ENCODE measurements at places on chromosomes 13 and 19.
A peak's percentile ranks its signal among the peaks of the same experiment; 100 is the strongest.

DNA sequence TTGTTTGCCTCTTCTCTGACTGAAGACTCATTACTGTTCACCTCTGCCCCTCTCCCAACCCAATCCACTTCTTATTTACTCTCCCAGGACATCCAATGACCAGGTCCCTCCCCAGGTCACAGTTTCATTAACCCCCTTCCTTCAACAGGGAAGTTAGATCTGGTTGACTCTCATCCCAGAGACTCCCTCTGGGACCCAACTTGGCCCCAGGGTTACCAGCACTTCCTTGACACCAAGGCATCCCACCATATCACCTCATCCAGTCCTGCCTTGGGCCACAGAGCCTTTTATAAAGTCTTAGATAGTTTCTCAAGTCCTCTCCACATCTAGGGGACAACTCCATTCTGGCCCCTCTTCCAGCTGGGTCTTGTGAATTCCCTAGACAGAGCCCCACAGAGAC is 470.6 kb upstream of the TSHZ3 start:
- no peak for DNase-seq

- DNase-seq: no peak
Measured at GRCh38 chr13:105806628-105806920, 728.9 kb downstream of the EFNB2 start.

DNA sequence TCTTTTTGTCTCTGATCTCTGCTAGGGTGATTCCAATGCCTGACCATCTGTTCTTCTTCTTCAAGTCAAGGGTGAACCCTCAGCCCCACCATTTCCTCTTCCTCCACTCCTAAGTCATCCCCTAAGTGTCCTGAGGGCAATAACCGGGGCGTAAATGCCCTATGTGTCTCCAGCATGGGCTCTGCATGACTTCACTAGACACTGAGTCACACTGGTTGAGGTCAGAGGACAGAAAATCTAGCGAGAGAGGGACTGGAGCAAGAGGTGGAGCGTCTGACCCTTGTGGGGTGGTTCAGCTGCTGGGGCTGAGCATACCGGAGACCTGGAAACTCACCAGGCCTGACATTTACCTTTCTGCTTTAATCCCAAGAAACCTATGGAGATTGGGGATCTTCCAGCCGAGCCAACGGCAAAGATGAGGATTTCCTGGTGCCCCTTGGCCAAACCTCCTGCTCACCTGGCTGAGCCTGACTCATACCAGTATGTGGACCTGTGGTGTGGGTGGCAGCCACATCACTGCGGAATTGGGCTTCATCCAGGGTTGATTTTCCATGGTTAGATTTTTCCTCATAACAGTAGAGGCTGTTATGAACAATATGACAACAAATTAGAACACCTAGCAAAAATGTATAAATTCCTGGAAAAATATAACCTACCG is 26.9 kb downstream of the SCGB2B2 start:
- DNase-seq: no peak

DNA sequence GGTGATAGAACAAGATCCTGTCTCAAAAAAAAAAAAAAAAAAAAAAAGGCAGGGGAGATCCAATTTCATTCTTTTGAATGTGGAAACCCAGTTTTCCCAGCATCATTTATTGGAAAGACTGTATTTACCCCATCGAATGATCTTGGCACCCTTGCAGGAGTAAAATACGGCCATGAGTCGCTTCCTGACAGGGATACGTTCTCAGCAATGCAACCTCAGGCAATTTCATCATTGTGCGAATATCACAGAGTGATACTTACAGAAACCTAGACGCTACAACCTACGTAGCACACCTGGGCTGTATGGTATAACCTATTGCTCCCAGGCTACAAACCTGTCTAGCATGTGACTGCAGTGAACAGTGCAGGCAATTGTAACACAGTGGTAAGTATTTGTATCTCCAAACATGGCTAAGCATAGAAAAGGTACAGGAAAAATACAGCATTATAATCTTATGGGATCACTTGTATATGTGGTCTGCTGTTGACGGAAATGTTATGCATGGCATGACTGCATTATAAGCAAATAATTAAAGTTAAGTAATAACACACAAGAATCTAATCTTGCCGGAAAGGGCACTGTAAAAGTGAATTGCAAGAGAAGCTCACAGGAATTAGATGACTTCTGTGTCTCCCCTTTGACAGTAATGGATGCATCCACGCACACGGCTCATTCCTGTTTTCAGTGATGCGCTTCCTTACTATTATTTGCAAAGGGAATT is 24.1 kb downstream of the RFX2 start:
- DNase-seq: no peak

- peak; percentile 30 for DNase-seq
Measured at GRCh38 chr13:28047757-28048388, 52.5 kb downstream of the FLT3 start.

- DNase-seq: peak; percentile 85
Measured at GRCh38 chr19:48780631-48781391, 25.5 kb downstream of the FGF21 start.

GRCh38 chr13:30440910-30441703 is 18.8 kb downstream of the UBE2L5 start:
- DNase-seq: no peak

GRCh38 chr13:105290596-105290995 is 1244.9 kb downstream of the EFNB2 start:
- DNase-seq: no peak

DNA sequence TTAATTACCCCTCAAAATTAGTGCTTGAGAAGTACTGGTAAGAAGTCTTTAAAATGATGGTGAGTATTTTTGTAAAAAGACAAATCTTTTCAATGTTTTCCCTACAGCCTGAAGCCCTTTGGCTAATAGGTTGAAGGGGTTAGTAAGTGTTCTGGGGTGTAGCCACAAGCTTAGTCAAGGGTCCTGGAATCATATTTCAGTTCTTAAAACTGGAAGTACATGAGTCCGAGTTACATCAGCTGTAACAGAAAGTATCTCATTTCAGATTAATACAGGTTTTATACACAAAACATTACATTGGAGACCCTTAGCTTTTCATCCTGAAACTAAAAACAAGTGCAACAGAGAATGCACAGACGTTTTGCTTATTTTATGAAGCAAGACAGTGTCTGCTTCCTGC is 52.7 kb upstream of the TEX29 start:
- no peak for DNase-seq

- peak; percentile 35 for DNase-seq
Measured at GRCh38 chr19:56091066-56091490, 30.0 kb downstream of the ZNF787 start.

GRCh38 chr13:113836768-113837559 is 26.9 kb downstream of the GAS6 start:
- no peak for DNase-seq

- peak; percentile 88 for DNase-seq
Measured at GRCh38 chr19:23116802-23117571, at the start of gene ZNF730. ZNF730 (plus strand) TSS chr19:23117025; CDS start chr19:23117174, 149 bp downstream.

GRCh38 chr19:4401769-4402170 is 670 bp upstream of the CHAF1A start:
- no peak for DNase-seq

DNA sequence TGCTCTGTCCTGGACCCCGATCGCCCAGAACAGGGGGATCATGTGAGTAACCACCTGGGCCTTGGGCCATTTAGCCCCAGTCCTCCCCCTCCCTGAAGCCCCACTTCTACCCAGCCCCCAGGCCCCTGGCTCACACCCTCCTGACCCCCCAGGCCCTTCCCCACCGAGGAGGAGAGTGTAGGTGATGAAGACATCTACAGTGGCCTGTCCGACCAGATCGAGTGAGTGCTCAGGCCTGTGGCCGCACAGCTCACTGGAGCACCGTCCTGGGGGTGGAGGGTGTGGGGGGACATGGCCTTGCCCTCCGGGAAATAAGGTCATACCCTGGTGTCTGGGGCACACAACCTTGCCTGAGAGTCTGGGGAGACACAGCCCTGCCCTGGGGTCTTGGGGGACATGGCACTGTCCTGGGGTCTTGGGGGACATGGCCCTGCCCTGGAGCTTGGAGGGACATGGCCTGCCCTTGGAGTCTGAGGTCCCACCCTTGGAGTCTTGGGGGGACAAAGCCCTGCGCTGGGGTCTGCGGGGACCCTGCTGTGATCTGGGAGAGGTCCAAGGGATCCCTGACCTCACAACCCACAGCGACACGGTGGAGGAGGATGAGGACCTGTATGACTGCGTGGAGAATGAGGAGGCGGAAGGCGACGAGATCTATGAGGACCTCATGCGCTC is 49.3 kb downstream of the VAV1 start:
- no peak for DNase-seq

- no peak for DNase-seq
Measured at GRCh38 chr13:95740979-95741320, 64.0 kb downstream of the DNAJC3 start.

DNA sequence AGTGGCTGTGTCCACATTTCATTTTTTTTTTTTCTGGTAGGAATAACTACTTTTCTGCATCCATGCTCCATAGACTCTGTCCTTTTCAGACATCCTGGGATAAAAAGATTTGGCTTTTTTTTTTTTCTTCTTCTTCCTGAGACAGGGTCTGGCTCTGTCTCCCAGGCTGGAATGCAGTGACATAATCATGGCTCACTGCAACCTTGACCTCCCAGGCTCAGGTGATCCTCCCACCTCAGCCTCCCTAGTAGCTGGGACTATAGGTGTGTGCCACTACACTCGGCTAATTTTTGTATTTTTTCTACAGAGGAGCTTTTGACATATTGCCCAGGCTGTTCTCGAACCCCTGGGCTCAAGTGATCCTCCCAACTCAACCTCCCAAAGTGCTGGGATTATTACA is 4.1 kb upstream of the ICAM3 start:
- no peak for DNase-seq

DNA sequence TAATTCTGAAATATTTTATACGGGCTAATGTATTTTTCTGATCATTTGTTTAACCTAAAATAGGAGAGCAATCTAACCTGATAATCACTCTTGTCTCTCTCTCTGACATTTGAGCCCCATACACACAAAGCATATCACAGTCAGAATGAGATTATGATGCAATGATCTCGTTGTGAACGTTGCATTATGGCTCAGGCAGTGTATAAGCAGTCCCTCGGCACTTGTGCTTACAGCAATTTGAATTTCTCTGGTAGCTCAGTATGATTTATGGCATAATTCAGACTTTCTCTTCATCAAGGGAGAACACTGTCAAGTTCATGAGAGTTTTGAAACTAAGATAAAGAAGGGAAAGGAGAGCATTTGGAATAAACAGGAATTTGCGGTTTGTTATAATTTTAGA is 256.1 kb downstream of the DACH1 start:
- DNase-seq: no peak

- no peak for DNase-seq
Measured at GRCh38 chr19:38252941-38253691, 3.1 kb downstream of the PPP1R14A start.

DNA sequence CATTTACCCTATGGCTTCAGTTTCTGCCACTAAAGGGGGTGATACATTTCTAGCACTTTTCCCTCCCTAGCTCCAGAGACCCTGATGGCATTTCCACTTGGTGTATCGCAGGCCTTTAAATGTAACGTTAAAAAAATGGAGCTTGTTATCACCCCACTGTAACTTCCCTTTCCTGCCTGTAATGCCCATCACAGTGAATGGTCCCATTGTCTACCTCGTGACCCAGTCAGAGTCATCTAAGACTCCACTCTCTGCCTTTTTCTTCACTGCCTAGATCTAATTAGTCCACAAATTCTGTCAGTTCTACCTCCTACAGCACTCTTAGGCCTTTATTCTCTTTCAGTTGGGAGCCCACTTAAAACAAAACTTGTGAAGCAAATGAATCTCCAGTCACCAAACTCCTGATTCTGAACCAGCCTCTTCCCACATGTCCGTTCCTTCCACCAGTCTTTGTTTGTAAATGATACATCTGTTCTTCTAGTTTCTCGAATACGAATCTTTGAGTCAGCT is 64.8 kb downstream of the NHLRC3 start:
- DNase-seq: no peak

- DNase-seq: peak; percentile 75
Measured at GRCh38 chr19:30864391-30865215, 484.6 kb downstream of the TSHZ3 start.

DNA sequence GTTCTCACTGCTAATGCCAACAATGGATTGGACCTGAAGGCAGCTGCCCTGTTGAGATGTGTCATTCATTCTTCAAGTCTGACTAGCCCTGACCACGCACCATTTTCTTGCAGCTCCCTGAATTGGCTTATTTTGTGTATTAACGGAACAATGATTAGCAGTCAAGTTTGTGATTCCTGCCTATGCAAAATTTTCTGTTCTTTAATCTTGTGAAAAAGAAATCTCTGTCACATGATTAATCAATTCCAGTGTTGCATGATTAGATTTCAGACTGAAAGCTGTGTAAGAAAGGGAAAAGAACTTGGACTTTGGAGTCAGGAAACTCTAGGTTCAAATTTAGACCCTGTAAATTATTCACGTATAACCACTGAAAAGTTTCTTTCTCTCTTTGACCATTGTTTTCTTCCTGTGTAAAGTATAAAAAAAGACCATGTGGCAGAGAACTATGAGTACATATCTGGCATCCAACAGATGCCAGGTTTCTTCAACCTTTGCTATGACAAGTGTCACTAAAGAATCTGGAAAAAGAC is 64.5 kb upstream of the SLC10A2 start:
- no peak for DNase-seq

- no peak for DNase-seq
Measured at GRCh38 chr19:4972509-4973230, 3.8 kb downstream of the KDM4B start.

GRCh38 chr13:97746649-97747048 is 206.8 kb upstream of the IPO5 start:
- no peak for DNase-seq

DNA sequence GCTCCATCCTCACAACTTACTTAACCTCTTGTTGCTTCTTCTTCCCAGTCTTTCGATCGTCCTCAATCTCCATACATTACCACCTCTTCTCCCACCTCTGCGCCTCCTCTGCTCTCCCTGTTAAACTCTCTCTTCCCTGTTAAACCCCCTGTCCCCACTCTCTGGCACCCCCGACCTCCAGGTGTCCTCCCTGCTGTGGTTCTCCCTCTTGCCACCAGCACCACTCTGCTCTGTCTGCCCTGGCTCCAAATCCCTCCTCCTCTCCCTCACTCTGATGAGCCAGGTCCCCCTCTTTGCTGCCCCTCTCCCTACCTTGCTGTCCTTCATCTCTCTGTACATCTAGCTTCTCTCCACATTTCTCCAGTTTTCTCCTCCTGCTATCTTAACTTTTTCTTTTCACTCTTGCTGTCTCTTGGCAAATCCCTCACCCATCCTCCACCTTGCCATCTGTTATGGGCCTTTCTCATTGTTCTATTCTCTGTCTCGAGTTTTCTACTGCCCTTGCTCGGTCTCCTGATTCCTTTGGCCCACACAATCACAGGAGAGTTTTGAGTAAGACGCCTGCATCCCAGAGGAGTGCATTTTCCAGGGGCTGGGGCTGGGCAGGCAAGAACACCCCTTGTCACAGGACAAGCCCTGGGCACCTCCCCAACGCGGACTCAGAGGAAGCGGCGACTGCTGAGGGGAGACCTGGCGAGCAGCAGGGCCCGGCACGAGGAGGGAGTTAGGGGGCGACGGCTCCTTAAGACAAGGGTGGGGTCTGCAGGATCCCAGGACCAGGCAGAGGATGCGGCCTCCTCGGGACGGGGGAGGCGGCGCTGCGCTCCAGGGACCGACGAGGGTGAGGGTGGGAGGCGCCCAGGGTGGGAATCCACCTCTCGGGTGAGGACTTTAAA is 21.4 kb upstream of the ERVV-1 start:
- peak; percentile 4 for DNase-seq

- DNase-seq: no peak
Measured at GRCh38 chr13:72489751-72490150, 237.7 kb downstream of the MZT1 start.

GRCh38 chr13:98791611-98792010 is 39.1 kb upstream of the SLC15A1 start:
- no peak for DNase-seq

GRCh38 chr19:14166999-14167575 is 30.7 kb upstream of the ASF1B start:
- no peak for DNase-seq

All from suppressor macrophage (primary cell).